ENCODE measurements at places on chromosomes 11 and 22.

GRCh38 chr11:111719379-111719778 lies 46.8 kb downstream of the PPP2R1B start:
- DNase-seq: no peak

DNA sequence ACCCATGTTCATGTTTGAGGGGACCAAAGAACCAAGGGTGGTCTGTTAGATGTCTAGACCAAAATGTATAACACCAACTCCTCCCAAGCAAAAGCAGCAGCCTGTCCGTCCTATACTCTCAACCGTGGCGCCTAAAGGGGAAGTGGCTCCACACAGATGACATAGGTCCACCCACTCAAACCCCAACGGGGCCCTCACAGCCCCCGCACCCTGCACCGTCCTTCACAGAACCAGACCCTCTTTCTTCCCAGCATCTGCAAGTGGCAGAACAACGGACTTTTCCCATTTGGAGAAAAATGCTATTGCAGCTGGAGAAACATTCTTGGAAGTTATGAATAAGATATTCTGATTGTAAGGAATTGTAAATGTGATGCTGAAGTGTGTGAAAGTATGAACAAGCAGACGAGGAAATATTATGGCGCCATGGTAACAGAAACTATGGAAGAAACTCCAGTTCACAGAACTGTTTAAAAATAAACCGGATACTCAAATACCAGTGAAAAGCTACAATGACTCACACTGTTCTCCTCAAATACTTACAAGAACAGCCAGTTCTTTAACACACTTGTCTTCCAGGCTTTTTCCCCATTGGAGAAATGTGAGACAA lies 76.5 kb upstream of the ARFGAP3 start:
- no peak for DNase-seq

GRCh38 chr22:36590441-36591056 lies 61.6 kb upstream of the EIF3D start:
- no peak for DNase-seq

- no peak for DNase-seq
Measured at GRCh38 chr11:122632181-122632824, 23.2 kb upstream of the UBASH3B start.

- no peak for DNase-seq
Measured at GRCh38 chr11:66973956-66974580, 1.0 kb upstream of the C11orf86 start.

DNA sequence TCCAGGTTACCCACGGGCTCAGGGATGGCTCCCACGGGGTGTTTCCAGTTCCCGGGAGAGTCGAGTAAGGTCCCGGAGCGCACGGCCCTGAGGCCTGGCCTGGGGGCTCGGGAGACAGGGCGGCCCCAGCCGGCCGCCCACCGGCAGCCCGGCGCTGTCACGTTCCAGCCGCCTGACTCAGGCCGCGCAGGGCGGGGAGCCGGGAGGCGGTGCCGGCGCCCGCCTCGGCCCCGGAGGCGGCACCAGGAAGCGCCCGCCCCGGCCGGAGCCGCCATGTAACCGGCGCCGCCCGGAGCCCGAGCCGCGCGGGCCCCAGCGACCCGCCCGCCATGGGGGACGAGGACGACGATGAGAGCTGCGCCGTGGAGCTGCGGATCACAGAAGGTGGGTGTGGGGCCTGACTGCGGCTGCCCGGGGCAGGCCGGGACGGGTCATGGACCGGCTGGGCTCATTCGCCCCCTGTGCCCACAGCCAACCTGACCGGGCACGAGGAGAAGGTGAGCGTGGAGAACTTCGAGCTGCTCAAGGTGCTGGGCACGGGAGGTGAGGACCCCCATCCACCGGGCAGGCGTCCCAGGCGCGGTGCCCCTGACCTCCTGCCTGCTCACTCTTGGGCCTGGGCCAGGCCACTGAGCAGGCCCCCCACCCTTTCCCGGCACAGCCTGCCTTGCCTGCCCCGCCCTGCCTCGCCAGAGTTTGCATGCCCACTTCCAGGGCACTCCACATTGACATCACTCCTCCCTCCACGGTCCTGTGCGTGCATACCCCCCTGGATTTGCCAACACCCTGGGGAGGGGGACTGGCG lies at the start of gene RPS6KA4:
Gene RPS6KA4 (plus strand): TSS at position 256 of the 805 bp plus-strand sequence. CDS start 74 bp downstream, at position 330.
- peak; percentile 9 for DNase-seq

DNA sequence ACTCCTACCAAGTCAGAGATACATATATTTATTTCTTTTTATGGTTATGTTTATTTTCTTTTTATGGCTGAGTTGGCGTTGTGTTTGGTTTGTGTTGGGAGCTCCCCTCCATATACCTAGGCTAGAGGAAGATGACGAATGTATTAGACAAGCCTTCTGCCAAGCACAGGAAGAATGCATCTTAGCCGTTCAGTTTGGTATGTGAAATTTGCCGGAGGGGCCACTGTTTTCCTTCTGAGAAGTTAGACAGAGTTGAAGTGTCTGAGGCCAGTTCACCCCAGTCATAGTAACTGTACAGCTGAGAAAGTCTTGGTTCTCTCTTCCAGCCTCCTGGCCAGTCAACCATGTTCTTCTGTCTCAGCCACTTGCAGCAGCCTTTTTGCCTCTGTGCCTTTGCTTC lies 29.8 kb downstream of the TEAD1 start:
- no peak for DNase-seq

GRCh38 chr11:45092404-45092785 lies 54.0 kb upstream of the PRDM11 start:
- no peak for DNase-seq

DNA sequence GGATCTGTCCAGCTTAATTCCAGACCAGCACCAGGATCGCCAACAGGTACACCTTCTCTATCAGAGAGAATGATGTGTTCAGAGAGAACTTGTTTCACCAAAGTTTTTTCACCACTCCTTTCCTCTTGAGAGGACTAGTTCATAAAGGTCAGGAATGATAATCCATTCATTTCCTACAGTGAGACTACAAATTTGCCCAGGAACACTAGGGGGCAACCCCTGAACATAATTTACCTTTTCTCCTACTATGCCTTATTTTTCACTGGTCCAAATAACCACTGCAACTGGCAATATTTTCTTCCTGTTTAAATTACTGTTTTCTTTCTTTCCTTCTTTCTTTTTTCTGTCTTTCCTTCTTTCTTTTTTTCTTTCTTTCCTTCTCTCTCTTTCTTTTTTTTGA lies 22.5 kb downstream of the CAVIN3 start:
- peak; percentile 4 for DNase-seq

GRCh38 chr11:65431451-65432099 lies 9.0 kb downstream of the NEAT1 start:
- no peak for DNase-seq

GRCh38 chr11:118200901-118201680 lies 23.7 kb downstream of the JAML start:
- no peak for DNase-seq

DNA sequence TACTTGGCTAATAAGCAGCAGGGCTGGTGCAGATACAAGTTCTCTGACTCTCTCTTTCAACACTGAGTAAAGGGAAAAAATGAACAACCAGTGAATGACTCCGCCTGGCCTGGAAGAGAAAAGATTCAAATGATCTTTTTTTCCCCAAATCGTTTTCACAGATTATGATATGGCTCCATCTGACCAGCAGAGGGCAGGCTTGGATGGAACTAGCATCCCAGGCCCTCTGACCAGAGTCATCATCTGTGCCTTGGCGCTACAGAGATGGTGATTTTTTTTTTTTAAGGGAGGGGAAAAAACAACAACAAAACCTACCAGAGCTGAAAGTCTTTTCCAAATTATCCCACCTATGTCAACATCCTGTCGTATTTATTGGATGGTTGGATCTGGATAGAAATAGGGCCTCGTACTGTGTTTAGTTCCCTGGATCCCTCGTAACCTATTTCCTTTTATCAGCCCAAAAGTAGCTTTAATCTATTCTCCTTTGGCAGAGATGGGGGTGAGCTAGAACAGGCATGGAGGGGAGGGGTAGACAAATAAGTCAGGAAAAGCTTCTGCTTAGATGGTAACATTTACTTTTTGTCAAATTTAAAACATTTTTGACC lies 69.7 kb downstream of the PRSS23 start:
- peak; percentile 19 for DNase-seq

DNA sequence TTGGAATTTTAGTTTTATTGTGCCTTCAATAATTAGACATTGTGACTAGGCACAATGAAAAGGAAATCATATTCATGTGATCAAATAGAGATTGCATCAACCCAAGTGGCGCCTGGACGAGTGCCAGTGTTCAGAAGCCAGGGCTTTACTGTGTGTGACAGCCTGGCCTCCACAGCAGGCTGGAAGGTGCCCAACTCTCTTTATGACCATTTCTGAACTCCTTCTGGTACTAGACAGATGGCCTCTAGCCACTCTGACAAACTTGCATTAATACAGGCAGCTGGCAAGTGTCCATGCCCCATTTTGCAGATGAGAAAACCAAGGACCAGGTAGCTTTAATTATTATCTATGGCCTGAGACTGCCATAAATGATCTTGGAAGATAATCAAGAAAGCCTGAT lies 8.3 kb upstream of the POU2AF1 start:
- no peak for DNase-seq

GRCh38 chr11:123407996-123408597 lies 22.0 kb upstream of the GRAMD1B start:
- no peak for DNase-seq

DNA sequence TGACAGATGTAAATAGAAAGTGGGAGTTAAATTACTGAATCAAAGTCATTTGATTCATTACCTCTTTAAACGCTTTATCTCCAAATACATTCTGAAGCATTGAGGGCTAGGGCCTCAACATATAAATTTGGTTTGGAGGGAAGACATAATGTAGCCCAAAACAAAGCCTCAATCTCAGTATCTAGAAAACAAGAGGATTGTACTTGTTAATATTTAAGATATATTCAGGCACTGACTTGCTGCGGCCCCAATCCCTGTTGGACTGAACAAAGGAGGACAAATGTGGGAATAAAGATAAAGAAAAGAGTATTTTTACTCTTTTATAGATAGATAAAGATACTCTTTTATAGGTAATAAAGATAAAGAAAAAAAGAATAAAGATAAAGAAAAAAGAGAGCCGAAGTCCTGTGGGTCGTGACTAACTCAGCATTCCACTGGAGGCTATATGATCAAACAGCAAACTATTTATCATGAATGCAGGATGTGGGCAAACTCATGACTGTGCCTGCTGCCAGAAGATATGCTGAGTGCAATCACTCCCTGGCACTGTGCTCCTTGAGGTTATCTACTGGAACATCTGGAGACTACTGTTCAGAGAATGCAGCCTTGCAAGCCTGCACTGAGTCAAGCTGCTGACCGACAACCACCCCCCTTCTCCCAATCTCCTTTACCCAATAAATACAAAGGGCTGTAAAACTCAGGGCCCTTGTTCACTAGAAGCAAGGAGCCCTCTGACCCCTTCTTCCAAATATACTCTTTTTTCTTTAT lies 6.9 kb downstream of the OR10V1 start:
- no peak for DNase-seq

GRCh38 chr11:60658409-60658808 lies 41.0 kb upstream of the MS4A8 start:
- DNase-seq: no peak

- no peak for DNase-seq
Measured at GRCh38 chr11:1877211-1878136, 14.2 kb downstream of the PRR33 start.

DNA sequence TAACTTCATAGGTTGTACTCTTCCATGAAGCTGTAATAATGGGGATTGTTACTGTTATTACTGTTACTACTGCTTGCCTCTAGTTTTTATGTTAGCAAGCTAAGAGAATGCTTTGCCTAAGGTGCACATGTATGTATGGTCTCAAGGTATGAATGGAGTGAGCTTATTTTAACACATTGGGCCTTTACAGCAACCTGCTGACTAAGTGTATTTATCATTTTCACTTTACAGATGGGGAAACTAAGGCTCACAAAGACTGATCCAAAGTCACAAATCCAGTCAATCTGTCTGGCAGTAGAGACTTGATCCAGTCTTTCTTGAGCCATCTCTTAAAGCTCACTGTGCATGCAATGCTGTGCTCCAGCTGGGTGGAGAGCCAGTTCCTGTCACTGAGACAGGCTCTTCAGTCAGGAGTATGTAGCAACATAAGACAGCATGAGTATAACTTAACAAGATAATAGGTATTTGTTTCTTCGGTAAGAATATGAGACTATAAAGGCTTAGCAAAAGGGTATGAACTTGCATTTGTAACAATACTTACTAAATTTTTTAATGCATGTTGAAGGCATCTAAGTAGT lies 66.5 kb downstream of the PPP2R1B start:
- DNase-seq: no peak

- no peak for DNase-seq
Measured at GRCh38 chr11:69682681-69683326, 7.7 kb upstream of the LTO1 start.

GRCh38 chr22:50713008-50713385 lies 25.0 kb upstream of the ACR start:
- no peak for DNase-seq

GRCh38 chr11:39209981-39210380 lies 2249.5 kb downstream of the LRRC4C start:
- DNase-seq: no peak

GRCh38 chr11:57781529-57781943 lies 19.9 kb downstream of the CTNND1 start:
- no peak for DNase-seq

DNA sequence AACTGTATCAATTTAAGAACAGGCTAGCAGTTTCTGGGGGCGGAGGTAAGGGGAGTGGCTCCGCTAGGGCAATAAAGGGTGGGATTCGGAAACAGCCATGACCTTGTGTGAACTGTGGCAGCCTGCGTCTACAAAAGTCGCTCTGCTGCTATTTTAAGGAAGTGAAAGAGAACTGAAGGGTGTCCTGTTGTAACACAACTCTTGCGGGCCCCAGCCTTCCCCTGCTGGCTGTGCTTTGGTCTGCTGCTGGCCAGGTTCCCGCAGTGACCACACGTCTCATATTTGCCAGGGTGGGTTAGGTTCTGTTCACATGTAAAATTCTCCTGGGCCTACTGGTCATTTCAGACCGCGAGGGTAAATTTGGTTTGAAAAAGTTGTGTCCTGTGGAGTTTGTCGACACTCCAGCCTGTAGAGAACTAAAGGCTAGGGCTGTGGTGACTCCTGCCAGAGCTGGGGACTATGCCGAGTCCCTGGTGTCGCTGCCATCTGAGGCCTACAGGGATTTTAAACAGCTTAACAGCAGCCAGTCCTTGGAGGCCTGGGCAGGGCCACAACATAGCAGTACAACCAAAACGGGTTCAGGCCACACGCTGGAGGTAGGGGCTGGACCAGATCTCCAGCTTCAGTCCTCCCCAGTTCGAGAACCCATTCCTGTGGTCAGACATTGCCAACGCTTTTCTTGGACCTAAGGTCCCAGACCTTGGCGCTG lies 1.1 kb upstream of the PPFIBP2 start:
- peak; percentile 89 for DNase-seq

DNA sequence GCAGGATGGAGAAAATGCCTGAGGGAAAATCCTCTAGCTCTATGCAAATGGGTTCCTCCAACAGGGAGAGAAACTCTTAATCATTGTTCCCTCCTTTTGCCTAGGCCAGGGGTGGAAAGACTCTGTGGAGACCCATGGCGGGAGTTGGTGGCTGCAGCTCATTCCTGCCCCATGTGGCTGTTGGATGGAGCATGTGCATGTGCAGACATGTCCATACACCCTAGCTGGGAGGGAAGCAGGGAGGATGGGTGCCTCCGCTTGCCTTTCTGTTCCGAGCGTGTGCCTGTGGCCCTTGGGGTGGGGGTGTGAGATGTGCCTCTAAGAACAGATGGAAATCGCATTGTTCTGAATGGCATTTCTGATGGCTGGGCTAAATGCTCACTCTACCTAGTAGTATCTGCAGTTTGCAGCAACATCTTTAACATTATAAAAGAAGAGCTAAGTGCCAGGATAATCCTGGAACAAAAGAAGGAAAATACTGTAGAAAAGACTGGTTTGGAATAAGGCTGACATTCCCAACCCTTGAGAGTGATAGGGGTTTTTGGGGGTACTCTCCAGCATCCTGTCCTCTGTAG lies 31.7 kb downstream of the METTL15 start:
- no peak for DNase-seq
